ENCODE measurements at places on chromosomes 11 and 22.

DNA sequence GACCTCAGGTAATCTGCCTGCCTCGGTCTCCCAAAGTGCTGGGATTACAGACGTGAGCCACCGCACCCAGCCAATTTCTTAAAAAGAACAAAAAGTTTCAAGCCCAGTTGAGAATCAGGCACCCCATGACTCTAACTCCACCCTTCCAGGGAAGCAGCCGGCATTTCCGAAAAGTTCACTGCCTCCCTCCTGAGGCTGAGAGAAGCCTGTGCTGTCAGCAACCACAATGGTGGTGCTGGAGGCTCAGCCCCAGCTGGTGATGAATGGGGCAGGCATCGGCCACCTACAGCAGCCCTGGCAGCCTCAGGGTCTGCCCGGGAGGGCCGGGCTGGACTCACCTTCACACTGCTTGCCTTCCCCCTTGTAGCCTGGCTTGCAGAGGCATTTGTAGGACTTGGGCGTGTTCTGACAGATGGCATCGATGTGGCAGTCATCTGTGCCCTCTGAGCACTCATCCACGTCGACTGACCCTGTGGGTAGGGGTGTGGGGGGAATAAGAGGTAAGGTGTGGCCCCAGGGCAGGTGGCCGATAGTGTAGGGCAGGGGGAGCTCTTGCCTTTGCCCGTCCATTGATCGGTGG lies 4.3 kb downstream of the SCUBE1 start:
- no peak for DNase-seq

- DNase-seq: no peak
These were observed 70.1 kb upstream of the LRRC55 start for GRCh38 chr11:57111619-57112018.

- DNase-seq: no peak
These were observed 59.5 kb downstream of the CDKN1C start for GRCh38 chr11:2825889-2826678.

GRCh38 chr22:49937758-49938564 lies 19.5 kb downstream of the CRELD2 start:
- DNase-seq: no peak

DNA sequence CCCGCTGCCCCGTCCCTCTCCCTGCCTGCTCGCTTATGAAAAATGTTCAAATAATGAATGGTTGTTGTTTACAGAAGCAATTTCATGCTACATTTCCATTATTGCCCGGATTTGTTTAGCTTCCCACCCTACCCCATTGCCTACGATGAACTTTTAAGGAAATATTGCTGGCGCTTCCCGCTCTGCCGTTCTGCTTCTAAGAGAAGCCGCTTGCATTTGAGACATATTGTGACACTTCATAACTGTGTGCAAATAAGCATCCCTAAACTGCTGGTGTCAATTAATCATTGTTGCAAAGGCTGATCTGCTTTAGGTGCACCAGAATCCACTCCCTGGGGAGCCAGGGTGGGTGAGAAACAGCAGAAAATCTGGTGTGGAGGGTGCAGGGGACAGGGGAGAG lies 52.3 kb upstream of the LMO1 start:
- DNase-seq: no peak

DNA sequence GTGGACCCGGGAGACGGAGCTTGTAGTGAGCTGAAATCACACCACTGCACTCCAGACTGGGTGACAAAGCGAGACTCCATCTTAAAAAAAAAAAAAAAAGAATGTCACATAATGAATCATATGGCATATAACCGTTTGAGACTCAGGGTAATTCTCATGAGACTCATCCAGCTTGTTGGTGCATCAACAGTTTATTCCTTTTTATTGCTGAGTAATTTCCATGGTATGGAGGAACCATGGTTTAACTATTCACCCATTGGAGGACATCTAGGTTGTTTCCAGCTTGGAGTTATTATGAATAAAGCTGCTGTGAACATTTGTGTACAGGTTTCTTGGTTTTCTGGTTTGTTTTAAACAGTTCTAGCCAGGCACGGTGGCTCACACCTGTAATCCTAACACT lies 25.3 kb downstream of the PPARA start:
- no peak for DNase-seq

DNA sequence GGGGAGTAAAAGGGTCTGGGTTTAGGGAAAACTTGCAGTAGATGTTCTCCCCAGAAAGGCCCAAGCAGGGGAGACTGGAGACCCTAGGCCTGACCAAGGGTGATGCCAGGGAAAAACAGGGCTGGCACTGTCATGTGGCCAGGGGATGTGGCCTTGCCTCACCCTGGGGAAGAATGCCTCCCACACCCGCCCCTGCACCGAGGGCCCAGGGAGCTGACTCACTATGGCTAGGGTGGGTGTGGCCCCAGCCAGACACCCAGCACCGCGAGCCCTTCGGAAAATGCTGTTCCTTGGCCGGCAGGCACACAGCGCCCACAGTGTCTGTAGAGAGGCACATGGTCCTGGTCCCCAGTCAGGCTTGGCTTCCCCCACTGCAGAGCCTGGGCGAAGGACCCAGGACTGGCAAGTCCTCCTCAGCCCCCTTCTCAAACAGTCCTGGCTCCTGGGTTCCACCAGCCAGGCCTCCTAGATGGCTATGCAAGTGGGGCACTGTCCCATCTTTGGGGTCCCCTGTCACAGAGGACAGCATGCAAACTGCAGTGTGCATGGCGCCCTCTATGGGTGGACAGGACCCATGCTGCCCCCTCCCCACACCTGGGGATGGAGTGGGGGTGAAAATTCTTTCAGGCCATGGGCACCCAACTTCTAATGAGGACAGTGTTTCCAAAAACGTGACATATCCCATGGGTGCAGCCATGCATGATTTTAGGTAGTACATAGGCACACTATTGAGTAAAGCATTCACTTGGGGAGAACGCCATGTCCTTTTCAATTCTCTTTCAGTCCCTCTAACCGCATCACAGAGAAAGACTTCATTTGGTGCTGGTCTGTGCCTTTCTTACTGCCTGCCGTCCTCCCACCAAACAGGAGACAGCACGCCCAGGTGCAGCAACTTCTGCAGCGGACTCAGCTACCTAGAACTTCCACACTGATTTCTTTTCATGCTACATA lies 15.2 kb downstream of the TMPRSS5 start:
- DNase-seq: no peak

Measured in renal cortex interstitium (tissue), 15 donors.